ENCODE measurements at places on chromosomes 2 and 18.
A peak's percentile ranks its signal among the peaks of the same experiment; 100 is the strongest.

GRCh38 chr2:86002375-86002774, 103.3 kb downstream of the POLR1A start:
- DNase-seq: no peak

DNA sequence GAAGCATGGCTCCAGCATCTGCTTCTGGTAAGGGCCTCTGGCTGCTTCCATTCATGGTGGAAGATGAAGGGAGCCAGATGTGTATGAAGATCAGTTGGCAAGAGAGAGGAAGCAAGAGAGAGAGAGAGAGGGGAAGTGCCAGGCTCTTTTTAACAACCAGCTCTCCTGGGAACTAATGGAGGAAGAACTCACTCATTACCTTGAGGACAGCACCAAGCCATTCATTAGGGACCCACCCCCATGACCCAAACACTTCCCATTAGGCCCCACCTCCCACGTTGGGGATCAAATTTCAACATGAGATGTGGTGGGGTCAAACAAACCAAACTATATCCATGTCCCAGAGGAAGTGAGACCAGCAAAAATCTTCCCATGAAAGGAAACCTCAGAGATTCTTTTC, 124.8 kb upstream of the SIX2 start:
- DNase-seq: no peak

GRCh38 chr2:116511426-116511825, 1303.1 kb upstream of the DDX18 start:
- no peak for DNase-seq

GRCh38 chr2:174607989-174608865, 10.6 kb upstream of the WIPF1 start:
- DNase-seq: no peak

DNA sequence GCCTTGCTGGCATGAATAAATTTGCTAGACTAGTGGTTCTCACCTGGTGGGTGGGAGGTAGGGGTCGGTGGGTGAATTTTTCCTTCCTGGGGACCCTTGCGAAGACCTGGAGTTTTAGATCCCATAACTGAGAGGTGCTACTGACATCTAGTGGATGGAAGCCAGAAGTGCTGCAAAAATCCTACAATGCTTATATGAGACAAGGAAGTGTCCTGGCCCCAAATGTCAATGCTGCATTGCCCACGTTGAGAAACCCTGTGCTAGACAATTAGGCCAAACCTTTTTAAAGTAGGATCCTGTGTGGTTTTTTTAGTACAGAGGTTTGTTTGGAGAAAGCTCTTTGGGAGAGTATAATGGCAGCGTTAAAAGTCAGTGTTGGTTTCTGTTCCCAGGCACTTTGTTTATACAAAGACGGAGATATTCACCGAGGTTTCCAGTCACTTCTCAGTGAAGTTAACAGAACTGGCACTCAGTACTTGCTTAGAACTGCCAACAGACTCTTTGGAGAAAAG, 9.6 kb downstream of the SERPINB8 start:
- peak; percentile 40 for DNase-seq

- DNase-seq: peak; percentile 55
These were observed at the start of gene KCNG3 for GRCh38 chr2:42493468-42494354. TSS of gene KCNG3 (minus strand) at chr2:42493982. CDS start at chr2:42493501, 481 bp downstream.

DNA sequence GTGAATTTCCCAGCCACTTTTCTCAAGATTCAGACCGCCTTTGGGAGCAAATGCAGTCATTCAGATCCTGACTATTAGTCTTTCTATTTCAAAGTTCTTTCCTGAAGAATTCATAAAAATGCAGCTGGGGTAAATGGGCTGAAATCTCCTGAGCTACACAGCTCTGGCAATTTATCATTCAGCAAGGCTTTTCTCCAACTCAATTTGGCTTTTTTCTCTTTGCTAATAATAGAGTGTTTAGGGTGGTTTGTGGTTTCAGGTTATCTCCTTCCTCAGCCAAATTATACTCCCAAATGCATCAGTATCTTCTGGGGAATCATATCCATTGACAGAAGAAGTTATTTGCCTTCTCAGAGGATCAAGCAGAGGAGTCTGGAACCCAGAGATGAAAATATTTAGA, 282.4 kb upstream of the SLC14A2 start:
- DNase-seq: no peak

- no peak for DNase-seq
These were observed 125.4 kb downstream of the DCC start for GRCh38 chr18:52465391-52465790.

DNA sequence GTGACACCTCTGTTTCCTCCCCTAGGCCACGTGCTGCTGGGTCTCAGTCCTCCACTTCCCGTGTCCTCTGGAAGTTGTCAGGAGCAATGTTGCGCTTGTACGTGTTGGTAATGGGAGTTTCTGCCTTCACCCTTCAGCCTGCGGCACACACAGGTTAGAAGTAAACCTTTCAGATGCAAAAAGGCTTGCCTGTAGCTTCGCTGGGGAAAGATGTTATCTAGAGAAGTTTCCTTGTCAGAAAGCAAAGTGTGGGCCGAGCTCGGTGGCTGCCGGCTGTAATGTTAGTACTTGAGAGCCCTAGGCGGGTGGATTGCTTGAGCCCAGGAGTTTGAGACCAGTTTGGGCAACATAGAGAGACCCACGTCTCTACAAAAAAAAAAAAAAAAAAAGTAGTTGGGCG, 16.7 kb downstream of the IL1R2 start:
- DNase-seq: no peak

- peak; percentile 71 for DNase-seq
These were observed 23.7 kb upstream of the MMADHC start for GRCh38 chr2:149611100-149611820.

- no peak for DNase-seq
These were observed 490 bp downstream of the BCS1L start for GRCh38 chr2:218659988-218660358.

DNA sequence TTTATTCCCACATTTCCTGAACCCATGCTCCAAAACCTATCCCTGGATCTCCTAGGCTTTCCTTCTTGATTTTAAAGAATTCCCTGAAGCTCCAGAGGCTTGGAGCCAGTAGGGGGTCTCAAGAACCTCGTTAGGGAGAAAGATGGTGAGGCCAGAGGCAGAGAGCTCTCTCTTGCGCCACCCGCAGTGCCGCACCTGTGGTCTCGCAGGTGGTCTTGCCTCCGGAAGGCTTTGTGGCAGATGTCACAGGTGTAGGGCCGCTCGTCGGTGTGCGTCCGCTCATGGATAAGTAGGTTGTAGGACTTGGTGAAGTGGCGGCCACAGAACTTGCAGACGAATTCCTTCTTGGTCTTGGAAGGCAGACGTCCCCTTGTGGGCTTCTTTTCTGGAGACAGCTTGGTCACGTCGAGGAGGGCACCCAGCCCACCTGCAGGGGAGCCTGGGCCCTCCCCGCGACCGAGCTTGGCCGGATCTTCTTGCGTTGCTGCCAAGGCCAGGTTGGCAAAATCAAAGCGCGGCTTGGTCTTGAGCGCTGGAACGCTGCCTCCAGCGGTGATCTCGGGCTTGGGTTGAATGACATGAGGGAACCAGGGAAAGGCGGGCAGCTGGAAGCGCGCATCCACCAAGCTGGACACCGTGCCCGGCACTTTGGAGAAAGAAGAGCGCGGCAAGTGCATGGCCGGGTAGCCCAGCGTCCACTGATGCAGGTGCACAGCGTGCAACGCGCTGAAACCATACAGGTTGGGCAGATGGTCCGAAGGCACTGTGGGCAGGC, 5.3 kb downstream of the OSR1 start:
- DNase-seq: no peak

- DNase-seq: peak; percentile 63
These were observed at the start of gene ARHGAP28 for GRCh38 chr18:6729247-6730091. TSS of gene ARHGAP28 (plus strand) at chr18:6729716. CDS start at chr18:6729822, 106 bp downstream.

DNA sequence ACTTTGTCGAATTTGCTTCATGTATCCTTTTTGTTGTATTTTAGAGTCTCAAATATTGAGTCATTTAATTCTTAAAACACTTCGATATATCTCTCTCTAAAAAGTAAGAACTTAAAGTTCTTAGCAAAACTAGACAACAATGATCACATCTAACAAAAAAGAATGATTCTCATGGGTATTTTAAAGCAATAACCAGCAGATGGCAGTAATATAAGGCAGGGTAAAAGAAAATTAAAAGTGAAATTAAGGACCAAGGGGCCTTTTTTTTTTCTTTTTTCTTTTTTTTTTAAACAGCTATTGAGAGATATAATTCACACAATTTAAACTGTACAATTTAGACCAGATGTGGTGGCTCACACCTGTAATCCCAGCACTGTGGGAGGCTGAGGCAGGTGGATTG, 9.9 kb upstream of the AOX1 start:
- no peak for DNase-seq

- no peak for DNase-seq
These were observed 95.2 kb downstream of the ZEB2 start for GRCh38 chr2:144424559-144425240.

GRCh38 chr18:48365965-48366364, 43.2 kb downstream of the ZBTB7C start:
- no peak for DNase-seq

- DNase-seq: no peak
These were observed 11.8 kb upstream of the ZFP36L2 start for GRCh38 chr2:43238176-43238575.

DNA sequence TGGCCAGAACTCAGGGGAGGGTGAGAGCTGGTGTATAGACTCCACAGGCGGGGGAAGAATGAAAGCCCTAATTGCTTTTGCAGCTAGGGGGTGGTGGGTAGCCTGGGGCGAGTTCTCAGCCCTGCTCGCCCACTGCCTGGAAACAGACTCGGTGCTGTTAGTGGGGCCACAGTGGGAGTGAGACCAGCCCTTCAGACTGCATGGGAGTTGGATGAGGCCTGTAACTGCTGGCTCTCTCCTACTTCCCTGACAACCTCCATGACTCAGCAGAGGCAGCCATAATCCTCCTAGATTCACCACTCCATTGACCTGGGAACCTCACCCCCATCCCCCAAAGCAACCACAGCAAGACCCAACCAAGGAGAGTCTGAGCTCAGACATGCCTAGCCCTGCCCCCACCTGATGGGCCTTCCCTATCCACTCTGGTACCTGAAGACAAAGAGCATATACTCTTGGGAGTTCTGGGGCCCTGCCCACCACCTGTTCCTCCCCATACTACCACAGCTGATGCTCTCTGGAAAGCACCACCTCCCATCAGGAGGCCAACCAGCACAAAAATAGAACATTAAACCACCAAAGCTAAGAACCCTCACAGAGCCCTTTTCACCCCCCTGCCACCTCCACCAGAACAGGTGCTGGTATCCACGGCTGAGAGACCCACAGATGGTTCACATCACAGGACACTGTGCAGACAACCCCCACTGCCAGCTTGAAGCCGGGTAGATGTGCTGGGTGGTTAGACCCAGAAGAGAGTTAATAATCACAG, 226.3 kb downstream of the EIPR1 start:
- DNase-seq: no peak

DNA sequence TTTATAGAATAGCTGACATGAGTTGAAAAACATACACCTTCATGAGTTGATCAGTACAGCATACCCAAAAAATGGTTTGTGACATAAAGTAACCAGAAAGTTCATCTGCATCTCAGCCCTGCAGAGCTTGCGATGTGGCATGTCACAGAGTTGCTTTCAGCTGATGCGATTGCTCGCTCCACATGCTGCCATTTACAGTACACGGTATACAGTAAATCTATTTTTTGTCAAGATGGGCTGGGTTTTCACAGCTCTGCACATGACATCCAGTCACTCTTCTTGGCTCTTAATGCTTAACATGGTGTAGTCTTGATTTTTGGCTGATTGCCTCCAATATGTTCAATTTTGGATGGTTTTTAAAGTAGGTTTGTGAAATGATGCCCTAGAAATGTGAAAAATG, 811.9 kb downstream of the SATB2 start:
- no peak for DNase-seq

DNA sequence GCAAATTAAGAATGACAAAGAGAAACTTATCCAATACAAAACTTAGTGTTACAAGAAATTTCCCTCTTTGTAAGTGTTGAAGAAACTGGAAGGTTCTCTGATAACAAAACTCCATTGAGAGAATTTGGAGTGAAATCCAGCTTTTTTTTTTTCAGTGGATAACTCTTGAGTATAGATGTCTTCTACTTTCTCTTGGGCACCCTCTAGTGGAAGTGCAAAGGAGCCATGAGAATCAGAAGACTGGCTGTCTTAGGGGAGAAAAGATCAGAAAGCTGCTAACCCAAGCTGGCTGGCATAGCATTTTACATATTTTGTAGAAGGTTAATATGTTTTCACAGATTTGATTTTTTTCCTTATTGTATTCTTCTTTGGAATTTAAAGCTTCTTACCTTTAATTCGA, 138.8 kb upstream of the SATB2 start:
- peak; percentile 13 for DNase-seq

DNA sequence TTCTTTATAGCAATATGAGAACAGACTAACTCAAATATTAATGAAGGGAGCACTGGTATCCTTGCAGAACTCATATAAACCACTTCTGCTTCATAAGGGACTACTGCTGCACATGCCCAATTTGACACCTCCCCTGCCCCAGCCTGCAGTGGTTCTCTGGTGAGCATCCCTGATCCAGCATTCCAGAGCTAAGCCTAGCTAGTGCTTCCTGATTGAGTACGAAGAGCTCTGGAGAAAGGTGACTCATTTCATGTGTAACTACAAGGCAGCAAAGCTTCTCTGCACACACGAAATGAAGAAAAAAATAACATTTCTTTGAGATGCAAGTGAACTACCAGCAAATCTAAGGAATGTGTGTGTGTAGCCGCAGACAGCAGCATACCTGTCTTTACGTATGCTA, 22.8 kb upstream of the ADNP2 start:
- DNase-seq: no peak

- DNase-seq: peak; percentile 44
These were observed 95.4 kb downstream of the LAMA1 start for GRCh38 chr18:7021994-7022840.

DNA sequence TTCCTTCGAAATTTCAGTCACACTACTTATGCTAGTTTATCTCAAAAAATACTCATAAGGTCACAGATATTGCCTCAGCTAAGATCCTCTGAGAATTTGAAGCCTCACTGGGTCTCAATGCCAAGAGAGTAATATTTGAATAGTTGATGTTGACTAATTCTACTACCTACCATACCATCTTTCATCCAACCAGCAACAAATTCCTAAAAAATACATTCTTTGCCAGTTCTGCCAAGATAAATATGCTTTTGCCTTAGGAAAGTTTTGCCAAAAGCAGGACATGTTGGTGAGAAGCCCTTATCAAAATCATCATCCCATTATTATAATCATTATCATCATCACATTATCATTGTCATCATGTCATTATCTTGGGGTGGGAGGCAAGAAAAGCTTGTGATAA, 544.6 kb upstream of the ZEB2 start:
- no peak for DNase-seq

DNA sequence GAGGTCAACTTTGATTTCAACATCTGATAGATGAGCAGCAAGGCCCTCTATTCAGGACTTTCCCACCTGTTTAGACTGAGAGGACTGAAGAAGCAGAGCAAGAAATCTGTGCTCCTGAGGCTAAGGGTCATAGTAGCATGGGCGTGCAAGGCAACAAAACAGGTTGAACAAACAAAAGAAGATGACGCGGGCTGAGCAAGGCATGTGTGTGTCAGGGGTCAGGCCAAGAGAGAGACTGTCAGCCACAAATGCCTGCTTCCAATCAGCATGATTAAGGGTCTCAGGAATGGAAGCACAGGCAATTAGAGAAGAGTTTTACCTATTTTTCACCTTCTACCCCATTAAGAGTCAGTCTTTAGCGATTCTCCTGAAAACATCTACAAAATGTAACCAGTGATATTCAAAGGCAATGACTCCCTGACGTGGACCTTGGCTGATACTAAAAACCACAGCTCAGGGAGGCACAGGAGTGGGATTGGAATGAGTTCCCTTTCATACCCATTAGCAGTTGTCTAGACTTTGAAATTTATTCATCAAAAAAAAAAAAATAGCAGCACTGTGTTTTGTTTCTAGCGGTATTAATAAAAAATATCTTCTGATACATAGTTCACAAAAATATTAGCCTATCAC, 81.9 kb downstream of the DYNAP start:
- DNase-seq: no peak

GRCh38 chr2:29061616-29062015, 12.7 kb downstream of the PCARE start:
- DNase-seq: no peak
